NCI-H1105 treated with DMSO at 0.1 percent for 48 hours (cell line): ENCODE measurements at places on chromosomes 4 and X.

DNA sequence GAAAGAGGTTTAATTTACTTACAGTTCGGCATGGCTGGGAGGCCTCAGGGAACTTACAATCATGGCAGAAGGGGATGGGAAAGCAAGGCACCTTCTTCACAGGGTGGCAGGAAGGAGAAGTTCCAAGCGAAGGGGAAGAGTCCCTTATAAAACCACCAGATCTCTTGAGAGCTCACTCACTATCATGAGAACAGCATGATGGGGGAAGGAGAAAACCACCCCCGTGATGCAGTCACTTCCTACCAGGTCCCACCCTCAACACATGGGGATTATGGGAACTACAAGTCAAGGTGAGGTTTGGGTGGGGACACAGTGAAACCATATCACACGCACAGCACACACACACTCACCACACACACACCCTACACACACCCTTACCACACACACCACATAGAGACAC is 104.3 kb downstream of the DCTD start:
- no peak for DNase-seq

GRCh38 chr4:188145601-188146000 is 6.4 kb downstream of the TRIML1 start:
- no peak for DNase-seq

DNA sequence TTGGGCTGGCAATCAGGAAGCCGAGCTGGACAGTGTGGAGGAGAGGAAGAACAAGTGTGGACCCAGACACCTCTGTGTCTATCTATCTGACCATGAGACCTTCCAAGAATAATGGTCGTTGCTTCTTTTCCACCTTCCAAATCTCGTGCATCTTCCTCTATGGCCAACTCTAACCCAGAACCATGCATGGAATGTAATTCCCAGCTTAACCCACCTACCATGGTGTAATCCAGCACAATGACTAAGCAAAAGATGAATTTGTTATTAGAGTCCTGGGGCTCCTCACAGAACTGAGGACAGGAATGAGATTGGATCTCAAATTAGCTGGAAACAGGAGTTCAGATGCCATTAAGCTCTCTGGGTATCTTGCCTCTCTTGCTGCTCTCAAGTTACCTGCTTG is 17.4 kb upstream of the TMEM184C start:
- DNase-seq: no peak

DNA sequence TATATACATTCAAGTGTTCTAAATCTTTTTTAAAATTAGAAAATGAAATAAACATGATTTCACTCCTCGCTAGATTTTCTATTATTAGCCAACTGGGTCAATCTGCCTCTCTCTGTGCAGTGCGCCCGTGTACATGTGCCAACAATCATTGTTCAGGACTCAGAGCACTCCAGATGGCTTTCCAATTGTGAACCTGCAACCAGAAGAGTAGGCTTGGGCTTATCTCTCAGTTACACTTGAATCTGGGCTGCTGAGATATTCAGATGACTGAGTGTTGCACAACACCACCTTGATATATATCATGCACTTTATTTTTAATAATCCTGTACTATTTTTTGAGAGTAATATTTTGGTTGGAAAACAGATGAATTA is 184.0 kb upstream of the FSTL5 start:
- no peak for DNase-seq

- DNase-seq: no peak
These were observed 133.4 kb downstream of the APBB2 start for GRCh38 chr4:41080976-41081375.

DNA sequence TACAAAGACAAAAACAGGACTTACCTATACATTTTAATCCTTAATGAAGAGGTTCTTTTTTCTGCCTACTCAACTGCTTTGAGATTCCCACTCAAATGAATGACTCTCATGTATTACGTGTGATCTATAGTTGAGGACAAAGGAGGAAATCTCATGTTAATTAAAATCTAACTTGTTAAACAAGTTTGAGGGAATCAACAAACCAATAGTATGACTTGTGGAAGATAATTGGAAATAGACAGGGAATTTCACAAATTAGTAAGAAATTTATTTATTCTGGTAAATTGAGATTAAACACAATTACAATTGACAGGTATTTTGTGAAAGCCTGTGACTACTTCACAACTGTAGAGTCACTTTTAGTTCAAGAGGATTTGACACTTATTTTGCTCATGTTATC is at the start of gene TMPRSS11D:
TSS of gene TMPRSS11D (minus strand) at position 101 of the 400 bp plus-strand sequence. CDS start at position 32, 69 bp downstream.
- DNase-seq: no peak
